ENCODE measurements at places on chromosomes 5 and 9.
A peak's percentile ranks its signal among the peaks of the same experiment; 100 is the strongest.

- DNase-seq = no peak
These were observed 432.3 kb upstream of the EDIL3 start for GRCh38 chr5:84816746-84817547.

DNA sequence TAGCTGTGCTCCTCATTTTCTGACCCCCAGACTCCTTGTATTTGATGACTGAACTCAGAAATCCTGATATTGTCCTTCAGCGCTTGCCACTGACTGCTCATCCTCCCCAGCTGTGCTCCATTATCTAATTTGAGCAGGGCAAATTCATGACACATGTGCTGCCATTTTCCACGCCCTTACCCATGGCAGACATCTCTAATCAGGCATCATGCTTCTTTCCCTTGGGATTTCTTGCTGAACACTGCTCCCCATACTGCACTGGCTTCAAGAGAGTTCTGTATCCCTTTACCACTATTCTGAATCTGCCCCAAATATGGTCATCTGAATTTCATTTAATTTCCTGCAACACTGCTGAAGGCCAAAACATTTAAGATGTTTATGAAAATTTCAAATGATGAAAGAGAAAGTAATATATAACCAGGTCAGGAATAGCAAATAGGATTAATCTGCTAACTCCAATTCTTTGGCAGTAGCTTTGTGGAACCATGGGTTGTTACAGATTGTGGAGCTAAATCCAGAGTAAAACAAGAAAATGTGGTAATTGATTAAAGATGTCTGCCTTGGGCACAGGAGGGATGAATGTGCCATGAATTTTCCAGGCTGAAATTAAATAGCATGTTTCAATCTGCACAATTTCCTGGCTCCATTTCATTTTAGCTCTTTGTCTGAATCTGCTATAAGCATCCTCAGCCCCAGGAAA lies 93.6 kb downstream of the CYFIP2 start:
- DNase-seq = no peak

- no peak for DNase-seq
These were observed 3.6 kb upstream of the SARDH start for GRCh38 chr9:133741716-133742115.

- no peak for DNase-seq
These were observed 198.1 kb upstream of the EFNA5 start for GRCh38 chr5:107868650-107869409.

GRCh38 chr5:170986598-170986997 lies 124.8 kb downstream of the RANBP17 start:
- DNase-seq = no peak

DNA sequence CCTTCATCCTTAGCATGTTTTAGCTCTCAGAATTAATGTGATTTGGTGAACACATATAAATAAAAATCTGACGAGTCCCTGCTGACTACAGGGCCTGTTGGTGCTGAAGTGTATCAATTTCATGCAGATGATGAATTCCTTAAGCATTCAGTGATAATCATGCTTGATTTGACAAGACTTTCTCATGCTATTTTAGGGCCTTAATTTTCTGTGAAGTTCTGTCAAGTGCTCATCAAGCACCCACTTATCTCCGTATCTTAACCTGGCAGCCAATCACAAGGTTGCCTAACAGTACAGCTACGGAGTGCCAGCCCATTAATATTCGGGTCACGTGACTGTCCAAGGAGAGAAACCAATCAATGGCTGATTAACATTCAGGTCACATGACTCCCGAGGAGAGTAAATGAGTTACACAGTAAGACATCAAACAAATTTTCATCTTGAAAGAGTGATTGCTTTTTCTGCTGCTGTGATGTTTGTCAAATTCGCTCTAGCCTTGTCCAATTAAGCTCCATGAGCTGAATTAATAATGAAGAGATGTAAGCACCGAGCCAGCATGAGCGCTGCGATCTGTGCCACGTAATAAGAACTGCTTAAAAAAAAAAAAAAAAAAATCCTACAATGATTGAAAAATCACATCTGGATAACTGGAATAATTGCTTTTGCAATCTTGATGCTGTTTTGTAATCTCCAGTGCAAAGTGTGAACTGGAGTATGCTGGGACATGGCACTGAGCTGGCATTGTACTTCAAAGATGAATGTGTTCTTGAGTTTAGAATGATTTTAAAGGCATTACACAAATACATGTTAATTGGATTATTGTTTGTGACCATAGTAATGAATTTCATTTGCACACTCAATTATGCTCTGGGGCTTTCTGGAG lies 104.3 kb upstream of the SPATA31D4 start:
- DNase-seq = no peak

DNA sequence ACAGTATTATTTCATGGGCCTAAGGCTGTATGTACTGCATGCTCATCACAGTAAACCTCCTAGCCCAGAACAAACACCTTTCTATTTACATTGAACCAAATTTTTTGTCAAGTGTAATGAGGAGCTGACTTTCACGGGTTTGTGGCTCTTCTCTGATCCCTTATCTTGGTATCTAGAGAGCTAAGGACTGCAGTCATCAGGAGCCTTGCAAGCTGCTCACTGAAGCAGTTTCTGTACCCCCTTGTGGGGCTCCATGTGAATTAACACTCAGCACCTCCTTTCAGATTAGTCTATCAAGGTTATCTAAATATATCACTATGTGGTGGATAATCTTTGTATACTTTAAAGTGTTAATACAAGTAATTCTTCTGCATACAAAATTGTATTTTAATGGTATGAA lies 108.2 kb downstream of the AUH start:
- no peak for DNase-seq

- no peak for DNase-seq
These were observed 26.4 kb downstream of the PSD2 start for GRCh38 chr5:139821806-139822552.

GRCh38 chr5:43469671-43470391 lies 13.8 kb downstream of the TMEM267 start:
- DNase-seq = no peak

DNA sequence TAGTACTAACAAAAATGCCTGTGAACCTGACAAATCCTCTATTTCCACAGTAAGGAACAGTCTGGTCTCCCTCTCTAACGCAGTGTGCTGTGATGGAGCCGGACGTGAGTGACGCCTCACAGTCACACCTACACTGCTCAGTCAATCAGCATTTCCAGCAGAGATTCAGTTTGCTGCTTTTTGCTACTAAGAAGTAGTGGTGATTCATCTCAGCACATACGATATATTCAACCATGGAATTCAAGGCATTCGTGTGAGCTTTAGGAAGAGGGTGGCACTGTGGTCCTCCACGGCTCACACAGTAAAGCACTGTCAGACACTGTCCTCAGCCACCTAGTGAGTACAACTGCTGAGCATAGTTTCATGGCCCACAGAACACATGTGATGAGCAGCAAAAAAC lies 70.9 kb downstream of the SETX start:
- DNase-seq = no peak

GRCh38 chr5:88929385-88929784 lies 46.4 kb upstream of the MEF2C start:
- DNase-seq = no peak

- DNase-seq = no peak
These were observed 89.4 kb upstream of the CD180 start for GRCh38 chr5:67286006-67286405.

GRCh38 chr9:106718936-106719335 lies 144.0 kb upstream of the ZNF462 start:
- no peak for DNase-seq

- DNase-seq = no peak
These were observed 467.5 kb upstream of the TLE4 start for GRCh38 chr9:79104216-79104615.

GRCh38 chr9:137630679-137631078 lies 11.9 kb downstream of the EHMT1 start:
- DNase-seq = no peak

DNA sequence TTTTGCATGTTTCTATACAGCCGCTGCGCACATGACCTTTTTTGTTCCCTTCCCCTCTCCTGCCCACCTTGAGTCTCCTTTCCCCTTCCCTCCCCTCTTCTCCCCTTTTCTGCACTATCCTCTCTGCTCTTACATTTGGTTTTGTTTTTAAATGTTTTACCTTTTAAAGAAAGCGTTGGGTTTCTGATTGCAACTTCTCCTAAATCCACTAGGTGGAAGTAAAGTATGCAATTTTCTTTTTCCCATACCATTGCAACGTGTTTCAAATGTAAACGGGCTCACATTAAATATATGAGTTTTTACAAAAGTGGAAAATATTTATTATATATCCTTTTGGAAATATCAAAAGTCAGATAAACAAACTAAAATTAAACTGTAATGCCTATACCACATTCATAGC lies 500.9 kb downstream of the DIRAS2 start:
- DNase-seq = peak; percentile 5

DNA sequence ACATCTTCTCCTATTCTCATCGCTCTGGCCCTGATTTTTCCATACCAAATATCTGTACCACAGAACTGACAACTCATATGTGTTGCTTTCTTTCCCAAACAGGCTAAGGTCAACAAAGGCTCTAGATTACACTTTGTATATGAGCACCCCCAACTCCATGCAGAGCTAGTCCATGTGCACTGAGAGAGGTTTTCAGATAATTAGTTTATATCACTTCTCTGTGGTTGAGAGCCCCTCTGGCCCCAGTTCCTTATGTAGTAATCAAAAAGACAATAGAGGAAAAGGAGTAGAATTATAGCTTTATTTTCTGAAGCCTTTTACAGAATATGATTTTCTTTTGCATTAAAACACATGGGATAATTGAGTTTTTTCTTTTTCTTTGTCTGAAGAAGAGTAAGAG lies 120.0 kb downstream of the TRIO start:
- no peak for DNase-seq

GRCh38 chr9:80158131-80158530 lies 586.4 kb downstream of the TLE4 start:
- DNase-seq = no peak

- peak; percentile 27 for DNase-seq
These were observed 24.4 kb downstream of the BHMT start for GRCh38 chr5:79135790-79136553.

DNA sequence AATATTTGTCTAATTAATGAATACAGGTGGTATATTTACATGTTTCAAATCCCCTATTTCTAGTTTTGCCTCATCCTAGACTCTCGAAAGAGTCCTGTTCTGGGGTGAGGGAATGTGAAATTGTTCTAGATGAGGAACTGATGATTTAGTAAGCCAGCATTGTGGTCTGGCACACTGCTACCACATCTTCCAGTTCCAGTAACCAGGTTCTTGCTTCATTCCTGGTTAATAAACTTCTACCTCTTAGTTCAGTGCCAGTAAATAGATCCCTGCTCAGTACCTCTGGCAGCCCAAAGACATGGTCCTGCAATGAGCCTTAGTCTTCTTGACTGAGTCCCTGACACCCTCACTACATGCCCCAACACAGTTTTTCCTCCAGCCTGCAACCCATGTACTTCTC lies 207.7 kb downstream of the SREK1 start:
- no peak for DNase-seq

- DNase-seq = no peak
These were observed at the start of gene RASEF for GRCh38 chr9:83062651-83063527. TSS of gene RASEF (minus strand) at chr9:83063142. CDS start at chr9:83062867, 275 bp downstream.
